ENCODE measurements at places on chromosomes 5 and 9.

DNA sequence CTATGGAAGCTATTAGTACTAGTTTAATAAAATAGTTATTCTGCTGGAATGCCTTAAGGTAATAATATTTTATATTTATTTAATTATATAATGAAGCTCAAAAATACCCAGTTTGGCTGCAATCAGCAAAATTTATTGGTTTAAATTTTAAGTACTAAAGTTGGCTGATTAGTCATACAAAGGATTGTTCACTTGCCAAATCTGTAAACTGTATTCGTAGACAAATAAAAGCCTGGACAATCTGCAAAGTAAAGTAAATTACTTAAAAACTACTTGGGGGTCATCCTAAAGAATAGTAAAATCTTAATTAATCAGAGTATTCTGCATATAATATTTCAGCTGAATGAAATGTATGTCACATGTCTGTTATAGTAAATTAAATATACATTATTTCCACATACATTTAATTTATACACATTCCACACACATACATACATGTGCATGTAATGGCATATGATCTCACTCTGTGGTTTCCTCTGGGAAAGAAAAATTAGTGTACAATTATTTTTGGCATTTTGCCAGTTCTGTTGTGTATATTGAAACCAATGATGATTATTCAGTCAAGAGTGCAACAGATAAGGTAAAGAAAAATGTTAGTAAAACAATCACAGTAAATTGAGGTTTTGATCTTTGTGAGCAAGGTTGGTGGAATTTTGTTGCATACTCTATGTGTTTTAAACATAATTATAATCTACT lies 455.9 kb downstream of the CDH9 start:
- no peak overlapping the region for H3K27ac ChIP-seq
- H3K27me3 ChIP-seq: no peaks in the 10 kb centered on the region
- no peak overlapping the region for H3K4me3 ChIP-seq
- DNase-seq: no peak
- no peaks in the 10 kb centered on the region for H3K36me3 ChIP-seq

DNA sequence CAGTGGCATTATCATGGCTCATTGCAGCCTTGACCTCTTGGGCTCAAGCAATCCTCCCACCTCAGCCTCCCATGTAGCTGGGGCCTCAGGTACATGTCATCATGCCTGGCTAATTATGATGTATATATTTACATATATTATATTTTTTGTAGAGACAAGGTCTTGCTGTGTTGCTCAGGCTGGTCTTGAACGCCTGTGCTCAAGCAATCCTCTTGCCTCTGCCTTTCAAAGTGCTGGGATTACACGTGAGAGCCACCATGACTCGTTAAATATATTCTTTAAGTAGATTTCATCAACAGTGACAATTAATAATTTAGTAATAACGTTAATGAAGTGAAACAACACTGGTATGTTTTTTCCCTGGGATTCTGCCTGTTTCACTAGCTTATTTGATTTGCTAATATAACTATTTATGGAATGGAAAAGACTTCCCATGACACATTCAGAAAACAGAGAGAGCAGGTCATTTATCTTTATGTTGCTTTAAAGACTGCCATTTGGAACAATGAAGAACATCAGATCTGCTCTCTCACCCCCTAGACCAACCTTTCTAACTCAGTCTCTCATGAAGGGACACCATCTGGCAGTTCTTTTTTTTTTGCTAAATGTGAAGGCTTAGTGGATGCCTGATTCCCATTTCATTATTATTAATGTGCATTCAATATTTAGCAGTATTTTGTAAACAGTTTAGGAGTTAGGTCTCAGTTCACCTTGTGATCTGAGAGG lies 295.6 kb downstream of the KIF4B start:
- peaks cover 2% of the 10 kb centered on the region for H3K36me3 ChIP-seq
- no peak overlapping the region for H3K27ac ChIP-seq
- no peak overlapping the region for H3K4me3 ChIP-seq
- H3K27me3 ChIP-seq: no peaks in the 10 kb centered on the region
- H3K4me1 ChIP-seq: no peaks in the 10 kb centered on the region

GRCh38 chr5:6850106-6850432 lies 136.8 kb downstream of the TENT4A start:
- H3K27me3 ChIP-seq: no peaks in the 10 kb centered on the region
- H3K27ac ChIP-seq: no peak overlapping the region
- H3K4me1 ChIP-seq: no peaks in the 10 kb centered on the region
- H3K36me3 ChIP-seq: no peaks in the 10 kb centered on the region

- peaks cover 42% of the 10 kb centered on the region for H3K36me3 ChIP-seq
- H3K4me3 ChIP-seq: no peak overlapping the region
- H3K27ac ChIP-seq: no peak overlapping the region
Measured at GRCh38 chr9:124906966-124907365, 33.9 kb downstream of the GOLGA1 start.

- no peaks in the 10 kb centered on the region for H3K4me1 ChIP-seq
- H3K36me3 ChIP-seq: no peaks in the 10 kb centered on the region
- H3K4me3 ChIP-seq: no peak overlapping the region
Measured at GRCh38 chr9:101235105-101235866, 149.5 kb downstream of the BAAT start.

Data from central memory CD8-positive, alpha-beta T cell (primary cell).